ENCODE measurements at places on chromosomes 13 and 19. TPM values are rescaled to one million over a fixed set of nuclear protein-coding genes. Genes with fewer than 3 reads are reported as not detected.

RCBTB2 gene
- total RNA-seq, result 9.3 TPM

SAE1 gene
- total RNA-seq, result 272 TPM

GRCh38 chr13:30846866-30847265, 59.2 kb upstream of the MEDAG start:
- no peak for DNase-seq

DNA sequence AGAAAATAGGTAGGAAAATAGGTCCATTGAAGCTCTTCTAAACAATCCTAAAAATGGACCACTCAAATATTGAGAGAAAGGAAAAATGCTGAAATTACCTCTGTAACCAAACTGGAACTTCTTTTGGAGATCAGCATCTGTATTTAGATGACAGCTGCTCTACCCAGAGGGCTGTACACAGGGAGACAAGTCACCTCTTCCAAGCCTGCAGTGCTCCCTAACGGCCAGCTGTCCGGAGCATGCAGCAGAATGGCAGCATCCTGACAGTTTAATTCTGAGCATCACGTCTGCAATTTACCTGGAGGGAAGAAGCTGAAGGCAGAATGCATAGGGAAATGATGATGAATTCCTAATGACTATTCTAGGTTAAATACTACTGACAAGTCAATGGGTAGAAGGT, 62.8 kb upstream of the DIAPH3 start:
- DNase-seq, result peak; percentile 21

DNA sequence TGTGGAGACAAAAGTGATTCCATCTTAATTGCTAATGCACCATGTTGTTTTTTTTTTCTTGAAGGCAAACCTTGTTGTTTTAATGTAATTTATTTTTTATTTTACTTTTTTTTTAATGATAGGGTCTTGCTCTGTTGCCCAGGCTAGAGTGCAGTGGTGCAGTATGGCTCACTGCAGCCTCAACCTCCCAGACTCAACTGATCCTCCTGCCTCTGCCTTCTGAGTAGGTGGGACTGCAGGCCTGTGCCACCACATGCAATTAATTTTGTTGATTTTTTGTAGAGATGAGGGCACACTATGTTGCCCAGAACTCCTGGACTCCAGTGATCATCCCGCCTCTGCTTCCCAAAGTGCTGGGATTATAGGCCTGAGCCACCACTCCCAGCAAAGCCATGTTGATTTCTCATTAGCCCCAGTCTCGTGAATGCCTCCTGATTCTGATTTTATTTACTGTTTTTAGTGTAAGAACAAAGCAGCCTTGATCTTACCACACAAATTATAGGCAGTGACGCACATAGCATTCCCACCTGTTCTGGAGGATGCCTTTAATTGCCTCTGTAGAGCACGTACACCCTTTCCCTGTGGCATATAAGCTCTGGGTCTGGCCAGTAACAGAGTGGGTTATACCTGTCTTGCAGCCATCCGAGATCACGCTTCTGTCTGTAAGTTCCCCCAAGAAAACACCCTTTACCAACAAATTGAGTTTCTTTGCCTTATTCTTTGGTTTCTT, 150.4 kb downstream of the GGACT start:
- DNase-seq, result no peak

DNA sequence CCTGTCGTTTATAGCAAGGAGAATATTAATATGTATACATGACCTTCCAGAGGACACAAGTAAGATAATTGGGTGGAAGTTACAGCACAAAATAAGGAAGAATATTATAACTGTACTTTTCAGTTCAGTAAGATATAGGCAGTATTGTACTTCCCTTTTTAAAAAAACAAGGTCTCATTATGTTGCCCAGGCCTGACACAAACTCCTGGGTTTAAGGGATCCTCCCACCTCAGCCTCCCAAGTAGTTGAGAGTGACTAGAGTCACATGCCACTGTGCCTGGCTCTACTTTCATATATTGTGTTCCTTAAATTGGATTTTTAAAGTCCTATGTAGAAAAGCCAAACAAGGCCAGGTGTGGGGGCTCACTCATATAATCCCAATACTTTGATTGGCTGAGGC, 19.5 kb upstream of the MAB21L1 start:
- no peak for DNase-seq

- no peak for DNase-seq
These were observed 225.1 kb downstream of the TM9SF2 start for GRCh38 chr13:99726282-99726894.

- no peak for DNase-seq
These were observed 298.8 kb downstream of the LMO7 start for GRCh38 chr13:75934889-75935288.

ICAM5 gene
- total RNA-seq, result 15.8 TPM

CBLC gene
- total RNA-seq, result not detected

- no peak for DNase-seq
These were observed 14.2 kb downstream of the CRTC1 start for GRCh38 chr19:18697680-18698079.

DNA sequence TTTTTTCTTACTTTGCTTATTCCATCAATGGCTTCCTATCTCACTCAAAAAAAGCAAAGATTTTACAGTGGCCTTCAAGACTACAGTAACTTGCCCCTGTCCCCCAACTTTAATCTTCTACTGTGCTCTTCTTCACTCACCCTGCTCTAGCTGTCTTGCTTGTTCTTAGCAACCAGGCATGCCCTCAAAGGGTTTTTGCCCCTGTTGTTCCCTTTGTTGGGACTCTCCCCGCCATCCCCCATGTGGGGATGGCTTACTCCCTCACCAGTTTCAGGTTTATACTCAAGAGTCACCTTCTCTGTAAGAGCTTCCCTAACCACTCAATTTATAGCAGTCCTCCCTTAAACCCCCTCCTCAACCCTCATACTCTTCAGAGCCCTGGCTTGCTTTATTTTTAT, 5.4 kb downstream of the MTMR6 start:
- DNase-seq, result no peak
